HepG2 (cell line): ENCODE measurements at places on chromosomes 1 and 21. TPM values are rescaled to one million over a fixed set of nuclear protein-coding genes. Genes with fewer than 3 reads are reported as not detected.

GRCh38 chr1:40930174-40930964, 49.1 kb upstream of the CTPS1 start:
- DNase-seq = peak; percentile 45

Gene LGR6
- 0.04 and 0.07 TPM in 2 replicates for polyA plus RNA-seq

DNA sequence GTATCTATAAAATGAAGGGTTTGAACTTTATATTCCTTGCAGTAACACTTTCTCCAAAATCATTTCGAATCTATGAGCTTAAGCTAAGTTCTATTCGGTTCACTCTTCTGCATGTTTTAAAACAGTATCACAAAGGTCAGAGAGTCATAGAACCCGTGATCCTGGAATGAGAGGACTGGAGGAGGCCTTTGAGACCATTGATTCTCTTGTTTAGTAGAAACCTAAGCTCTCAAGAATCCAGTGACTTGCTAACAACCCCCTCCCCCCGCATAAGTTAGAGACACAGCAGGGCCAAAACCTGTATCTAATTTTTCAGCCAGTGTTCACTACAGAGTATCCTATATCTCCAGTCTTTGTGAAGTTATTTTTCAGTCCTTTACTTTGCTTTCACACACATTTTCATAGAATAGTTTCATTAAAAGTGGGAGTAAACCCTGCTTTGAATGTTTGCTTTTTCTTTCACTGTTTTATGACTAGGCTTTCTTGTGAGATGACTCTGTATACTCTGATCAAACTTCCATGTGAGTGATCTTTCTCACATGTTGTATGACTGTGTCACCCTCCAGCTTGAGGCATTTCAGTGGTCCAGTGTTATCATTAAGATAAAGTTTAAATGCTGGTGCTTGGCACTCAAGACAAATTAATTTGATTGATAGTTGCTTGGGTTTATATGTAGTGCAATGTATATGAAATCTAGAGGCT, 275.4 kb upstream of the SGIP1 start:
- no peak for DNase-seq

DNA sequence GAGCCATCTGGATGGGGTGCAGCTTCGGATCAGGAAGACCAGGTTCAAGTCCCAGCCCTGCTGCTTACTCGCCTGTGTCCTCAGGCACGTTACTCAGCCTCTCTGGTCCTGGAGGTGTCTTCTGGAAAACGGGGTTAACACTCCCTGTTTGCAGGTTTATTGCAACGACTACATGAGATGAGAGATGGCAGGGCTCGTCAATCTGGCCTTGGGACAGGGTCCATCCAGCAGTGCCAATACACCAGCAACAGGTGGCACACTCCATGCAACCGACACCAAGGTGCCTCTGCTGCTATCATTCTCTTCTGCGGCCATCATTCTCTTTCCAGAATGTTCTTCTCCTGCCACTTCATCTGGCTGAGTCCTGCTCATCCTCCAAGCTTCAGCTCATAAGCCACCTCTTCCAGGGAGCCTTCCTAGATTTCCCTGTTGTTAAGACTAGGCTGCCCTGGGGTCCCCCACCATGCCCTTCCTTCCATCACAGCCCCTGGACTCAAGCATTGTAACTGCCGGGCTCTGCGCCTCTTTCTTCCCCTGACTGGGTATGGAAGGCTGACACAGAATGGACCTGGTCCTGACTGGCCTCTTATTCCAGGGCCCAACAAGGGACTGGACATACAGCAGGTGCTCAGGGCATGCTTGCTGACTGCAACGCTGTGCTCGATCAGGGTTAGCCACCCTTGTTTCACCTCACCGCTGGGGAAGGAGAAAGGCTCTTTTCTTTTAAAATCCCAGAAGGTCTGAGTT, 87.4 kb downstream of the DMRTB1 start:
- no peak for DNase-seq

Gene DPT
- polyA plus RNA-seq = 0.04 TPM in 1 of 2 replicates, not detected in the other

Gene SFT2D2
- polyA plus RNA-seq = 8.5 and 10.0 TPM in 2 replicates

DNA sequence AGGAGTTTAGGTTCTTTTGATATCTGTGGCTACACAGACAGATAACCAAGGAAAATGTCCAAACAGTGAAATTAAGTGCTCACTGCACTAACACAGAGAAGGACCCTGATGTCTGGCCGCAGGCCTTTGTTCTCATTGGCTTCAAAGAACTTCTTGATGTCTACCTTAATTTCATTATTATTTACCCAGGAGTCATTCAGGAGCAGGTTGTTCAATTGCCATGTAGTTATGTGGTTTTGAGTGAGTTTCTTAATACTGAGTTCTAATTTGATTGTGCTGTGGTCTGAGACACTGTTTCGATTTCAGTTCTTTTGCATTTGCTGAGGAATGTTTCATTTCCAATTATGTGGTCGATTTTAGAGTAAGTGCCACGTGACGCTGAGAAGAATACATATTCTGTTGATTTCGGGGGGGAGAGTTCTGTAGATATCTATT, 15.2 kb upstream of the LGALS8 start:
- DNase-seq = no peak

DNA sequence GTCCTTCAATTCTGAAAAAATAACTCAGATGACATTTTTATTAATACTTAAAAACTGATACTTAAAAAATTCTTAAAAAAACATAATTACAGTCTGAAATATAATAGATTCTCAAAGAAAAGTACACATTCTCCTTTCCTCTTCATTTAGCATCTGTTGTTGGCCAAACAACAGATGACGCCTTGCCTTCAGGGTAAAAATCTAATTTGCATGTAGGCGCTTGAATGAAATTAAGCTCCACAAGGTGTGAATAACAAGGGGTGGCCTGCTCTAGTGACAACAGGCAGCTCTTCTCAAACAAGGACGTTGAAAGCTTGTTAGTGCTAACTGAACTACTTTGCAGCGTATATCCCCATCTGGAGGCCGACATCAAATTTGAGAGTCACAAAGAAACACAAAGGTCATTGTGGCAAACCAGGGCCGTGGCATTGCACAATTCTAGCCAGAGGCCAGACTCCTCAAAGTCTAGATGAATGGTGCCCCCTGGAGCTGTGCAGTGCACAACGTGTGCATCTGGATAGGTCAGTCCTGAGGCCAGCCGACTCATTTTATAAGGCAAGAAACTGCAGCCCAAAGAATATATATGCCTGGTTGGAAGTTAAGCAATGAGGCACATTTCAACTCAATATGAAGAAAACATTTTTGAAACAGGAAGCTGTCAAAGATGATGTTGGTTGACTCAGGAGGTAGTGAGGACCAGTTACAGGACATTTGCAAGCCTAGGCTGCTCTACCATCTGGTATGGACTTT, 459.2 kb upstream of the RUNX1 start:
- DNase-seq = peak; percentile 72

Gene CLEC20A
- polyA plus RNA-seq = not detected in 2 replicates

GRCh38 chr1:150678988-150679387, 18.0 kb downstream of the GOLPH3L start:
- no peak for DNase-seq

GRCh38 chr1:201944639-201945038, 1.7 kb downstream of the LMOD1 start:
- no peak for DNase-seq

DNA sequence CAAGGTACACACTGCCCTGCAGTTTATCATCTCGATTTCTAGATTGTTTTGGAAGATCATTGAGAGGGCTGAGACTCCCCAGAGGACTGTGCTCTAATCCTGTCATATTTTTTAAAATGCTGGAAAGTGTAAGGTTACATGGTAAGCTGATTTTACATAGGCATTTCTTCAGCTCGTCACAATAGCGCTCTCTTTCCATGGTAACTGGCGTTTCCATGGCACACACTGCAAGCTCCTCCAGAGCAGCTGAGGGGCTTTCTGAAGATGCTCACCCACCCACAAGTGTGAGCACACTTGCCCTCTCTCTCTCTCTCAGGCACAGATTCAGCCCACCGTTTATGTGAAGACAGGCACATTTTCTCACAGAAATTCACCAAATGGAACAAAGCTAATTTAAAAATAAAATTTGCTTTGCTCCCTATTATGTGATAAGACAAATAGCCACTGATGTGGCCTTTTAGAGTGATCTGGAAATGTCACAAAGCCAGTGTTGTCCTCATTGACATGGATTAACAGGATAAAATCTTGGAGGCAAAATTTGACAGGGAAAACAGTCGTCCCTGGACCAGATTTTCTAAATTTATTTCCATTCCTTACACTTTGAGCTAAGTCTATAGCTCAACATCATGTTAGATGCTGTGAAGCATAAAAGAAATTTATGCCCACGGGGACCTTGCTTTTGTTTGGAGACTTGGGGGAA, 421.5 kb downstream of the RWDD3 start:
- no peak for DNase-seq

Gene WNT4
- not detected in 2 replicates for polyA plus RNA-seq

DNA sequence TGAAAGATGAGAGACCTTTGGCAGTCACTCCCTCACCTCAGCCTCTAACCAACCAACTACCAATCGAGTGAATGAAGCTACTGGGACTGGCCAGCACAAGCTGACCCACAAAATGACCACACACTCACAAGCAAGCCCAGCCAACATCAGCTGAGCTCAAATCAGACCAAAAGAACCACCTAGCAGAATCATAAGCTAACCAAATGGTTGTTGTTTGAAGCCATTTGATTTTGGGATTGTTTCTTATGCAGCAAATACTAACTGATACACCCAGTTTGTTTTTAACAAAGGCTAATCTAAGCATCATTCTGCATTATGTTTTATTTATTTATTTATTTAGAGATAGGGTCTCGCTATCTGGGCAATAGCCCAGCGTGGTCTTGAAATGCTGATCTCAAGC, 310.4 kb downstream of the SETD4 start:
- DNase-seq = no peak

Gene MXRA8
- 44.8 and 71.0 TPM in 2 replicates for polyA plus RNA-seq

DNA sequence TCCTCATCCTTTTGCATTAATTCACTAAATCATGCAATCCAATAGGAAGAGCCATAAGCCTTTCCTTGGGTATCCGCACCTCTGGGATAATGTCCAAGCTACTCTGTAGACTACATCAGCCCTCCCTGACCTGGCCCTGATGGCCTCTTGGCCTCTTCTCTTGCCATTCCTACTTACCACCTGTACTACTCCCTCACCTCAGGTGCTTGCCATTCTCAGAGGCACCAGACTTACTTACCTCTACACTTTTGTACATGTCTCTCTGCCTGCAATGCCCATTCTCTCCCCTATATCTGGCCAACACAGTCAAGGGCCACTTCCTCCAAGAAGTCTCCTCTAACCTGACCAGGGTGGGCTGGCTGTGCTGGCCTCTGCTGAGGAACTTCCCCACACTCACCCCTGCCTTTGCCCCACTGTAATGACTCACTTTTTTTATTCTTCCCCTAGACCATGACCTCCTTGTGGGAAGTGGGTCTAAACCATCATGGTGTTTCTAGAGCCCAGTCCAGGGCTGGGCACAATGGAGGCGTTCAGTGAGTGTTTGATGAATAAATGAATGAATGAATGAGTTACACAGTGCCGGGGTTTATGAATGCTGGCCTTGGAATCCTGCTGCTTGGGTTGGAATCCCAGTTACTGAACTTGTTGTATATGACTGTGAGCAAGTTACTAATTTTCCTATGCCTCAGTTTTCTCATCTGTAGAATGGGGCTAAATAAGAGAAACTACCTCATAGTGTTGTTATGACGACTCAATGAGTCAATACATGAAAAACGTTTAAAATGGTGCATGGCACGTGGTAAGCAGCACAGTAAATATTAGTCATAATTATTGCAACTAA, 179.8 kb downstream of the FOXD2 start:
- DNase-seq = no peak

DNA sequence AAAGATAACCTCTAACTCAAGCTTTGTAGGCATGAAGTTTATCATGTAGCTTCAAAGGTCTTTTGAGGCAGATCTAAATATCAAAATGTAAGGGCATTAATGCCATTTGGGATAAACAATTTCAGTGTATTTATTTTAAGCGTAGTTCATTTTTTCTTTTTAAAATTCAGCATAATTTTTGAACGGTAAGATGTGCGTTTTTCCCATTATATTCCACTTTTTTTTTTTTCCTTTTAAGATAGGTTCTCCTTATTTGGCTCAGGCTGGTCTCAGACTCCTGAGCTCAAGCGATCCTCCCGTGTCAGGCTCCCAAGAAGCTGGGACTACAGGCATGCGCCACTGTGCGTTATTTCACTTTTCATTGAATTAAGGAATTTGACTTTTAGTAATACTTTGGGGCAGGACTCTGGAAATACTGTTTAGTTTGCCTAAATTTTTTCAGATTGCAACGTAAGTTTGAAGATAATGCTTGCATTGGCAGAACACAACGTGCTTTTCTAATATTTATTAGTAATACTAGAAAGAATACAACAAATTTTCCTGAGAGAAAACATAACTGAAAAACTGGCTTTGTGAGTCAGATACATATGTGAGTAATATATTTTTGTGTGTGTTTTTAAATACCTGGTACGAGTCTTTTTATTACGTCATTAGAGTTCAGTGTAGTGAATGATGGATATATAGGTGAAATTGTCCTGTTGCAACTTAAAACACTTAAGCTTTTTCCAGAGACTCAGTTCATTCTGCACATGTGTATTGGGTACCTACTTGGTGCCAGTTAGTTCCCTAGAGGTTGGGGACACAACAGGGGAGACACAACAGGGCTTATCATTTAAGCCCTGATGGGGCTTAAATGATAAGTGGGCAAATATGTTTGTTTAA, 2.2 kb downstream of the RALGPS2 start:
- no peak for DNase-seq

Gene KRTAP7-1
- polyA plus RNA-seq = not detected in 2 replicates

- DNase-seq = no peak
Measured at GRCh38 chr1:47646676-47647075, 208.8 kb downstream of the FOXD2 start.

DNA sequence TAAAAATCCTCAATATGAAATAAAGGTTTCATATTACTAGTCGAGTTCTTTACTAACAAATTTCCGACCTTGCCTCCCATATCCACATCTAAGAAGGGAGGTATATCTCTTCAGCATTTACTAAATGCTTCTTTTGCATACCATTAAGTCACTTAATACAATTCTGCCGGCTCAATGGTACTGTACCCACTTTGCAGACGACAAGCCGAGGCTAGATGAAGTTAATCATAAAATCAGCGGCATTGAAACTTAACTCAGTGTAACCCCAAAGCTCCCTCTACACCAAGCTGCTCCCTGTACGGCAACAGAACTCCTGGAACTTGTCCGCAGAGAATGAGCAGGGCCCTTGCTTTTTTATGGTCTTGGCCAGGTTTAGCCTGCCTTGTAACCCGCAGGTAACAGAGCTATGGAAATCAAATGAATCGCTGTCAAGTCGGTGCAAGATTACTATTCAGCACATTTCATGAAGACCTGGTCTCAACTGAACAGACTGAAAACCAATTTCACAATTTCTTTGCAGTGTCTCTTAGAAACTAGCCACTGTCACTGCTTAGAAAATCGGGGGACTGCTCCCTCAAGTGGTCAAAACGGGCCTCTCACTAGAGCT, 738 bp downstream of the INTS7 start:
- DNase-seq = no peak

Gene GJA5
- polyA plus RNA-seq = not detected in 2 replicates

DNA sequence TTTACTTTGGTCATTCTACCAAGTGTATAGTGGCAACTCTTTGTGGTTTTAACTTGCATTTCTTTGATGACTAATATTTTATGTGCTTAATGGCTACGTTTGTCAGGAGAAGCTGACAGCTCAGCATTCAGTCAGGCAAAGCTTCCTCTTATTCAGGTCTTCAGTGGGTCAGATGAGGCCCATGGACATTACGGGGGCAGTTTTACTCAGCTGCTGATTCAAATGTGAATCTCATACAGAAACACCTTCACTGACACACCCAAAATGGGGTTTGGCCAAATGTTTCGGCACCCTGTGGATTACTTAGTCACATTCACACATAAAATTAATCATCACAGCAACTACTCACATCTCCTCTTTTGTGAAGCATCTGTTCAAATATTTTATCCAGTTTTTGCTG, 104.9 kb upstream of the PLD5 start:
- no peak for DNase-seq

Gene BRDT
- not detected in 2 replicates for polyA plus RNA-seq

Gene CMPK1
- polyA plus RNA-seq = 26.7 and 38.3 TPM in 2 replicates
